ENCODE measurements at places on chromosomes 3 and 15.

DNA sequence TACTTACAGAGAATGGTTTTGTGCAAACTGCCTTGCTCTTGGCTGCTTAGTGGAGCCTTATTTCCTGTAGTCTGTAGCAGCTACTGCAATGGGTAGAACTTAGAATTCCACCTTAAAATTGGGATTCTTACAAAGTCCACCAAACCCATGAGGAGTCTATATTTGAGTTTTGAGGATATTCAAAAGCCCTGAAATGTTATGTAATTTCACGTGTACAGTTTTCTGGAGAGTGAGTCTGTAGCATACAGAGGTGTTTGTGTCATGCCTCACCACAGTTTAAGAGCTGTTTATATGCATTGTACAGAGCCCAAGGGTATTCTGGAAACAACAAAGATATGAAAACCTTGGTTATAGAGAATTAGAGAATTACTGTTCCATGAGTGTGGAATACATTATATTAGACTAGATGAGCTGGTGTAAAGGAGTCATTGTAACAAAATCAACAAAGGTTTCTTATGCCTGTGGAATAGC is 114.4 kb downstream of the MBNL1 start:
- DNase-seq: no peak

- peak; percentile 60 for DNase-seq
Measured at GRCh38 chr3:69948246-69948862, 51.2 kb upstream of the SAMMSON start.

DNA sequence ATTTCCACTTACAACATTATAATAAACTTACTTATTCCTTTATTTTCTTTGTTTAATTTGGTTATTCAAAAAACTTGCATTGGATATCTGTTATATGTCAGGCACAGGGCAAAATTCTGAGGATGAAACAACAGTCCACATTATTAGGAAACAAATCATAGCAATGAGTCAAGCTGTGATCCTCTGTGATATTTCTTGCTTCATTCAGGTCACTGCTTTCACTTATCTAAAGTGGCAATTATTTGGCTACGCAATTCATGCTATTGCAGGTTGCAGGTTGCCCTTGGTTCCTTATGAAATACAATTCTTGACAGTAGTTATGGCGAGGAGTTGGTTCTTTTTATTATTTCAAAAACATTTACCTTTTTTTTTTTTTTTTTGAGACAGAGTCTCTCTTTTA is 66.4 kb upstream of the CNTN6 start:
- no peak for DNase-seq

DNA sequence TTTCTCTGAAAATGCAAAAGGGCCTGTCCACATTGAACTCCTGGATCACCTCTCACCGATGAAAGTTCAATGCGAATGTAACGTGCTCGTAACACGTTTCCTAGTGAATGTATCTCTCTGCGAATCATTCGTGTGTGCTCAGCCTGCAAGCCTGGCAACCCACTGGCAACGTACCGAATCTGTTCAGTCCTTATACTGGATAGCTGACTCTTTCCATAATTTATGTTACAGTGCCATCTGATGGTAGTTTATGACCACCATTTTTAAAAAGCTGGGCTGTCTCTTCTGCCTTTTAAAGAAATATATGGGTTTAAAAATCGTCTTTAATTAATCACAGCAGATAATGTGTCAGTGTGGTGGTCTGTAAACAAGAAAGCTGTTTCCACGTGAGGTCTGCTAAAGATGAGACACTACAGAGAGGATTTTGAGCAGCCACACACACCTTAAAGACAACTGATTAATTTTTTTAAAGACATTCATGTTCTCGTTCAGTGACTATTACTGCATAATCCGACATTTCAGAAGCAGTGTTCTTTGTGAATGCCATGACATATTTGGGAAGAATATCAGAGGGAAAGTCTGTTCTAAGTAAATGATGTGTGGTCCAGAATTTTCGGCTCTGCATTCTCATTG is 69.4 kb upstream of the FOXP1 start:
- DNase-seq: no peak

- no peak for DNase-seq
Measured at GRCh38 chr3:54535619-54536018, 392.2 kb downstream of the LRTM1 start.

GRCh38 chr3:161770484-161771386 is 274.1 kb downstream of the OTOL1 start:
- no peak for DNase-seq

GRCh38 chr3:126970101-126970500 is 12.8 kb upstream of the PLXNA1 start:
- no peak for DNase-seq

DNA sequence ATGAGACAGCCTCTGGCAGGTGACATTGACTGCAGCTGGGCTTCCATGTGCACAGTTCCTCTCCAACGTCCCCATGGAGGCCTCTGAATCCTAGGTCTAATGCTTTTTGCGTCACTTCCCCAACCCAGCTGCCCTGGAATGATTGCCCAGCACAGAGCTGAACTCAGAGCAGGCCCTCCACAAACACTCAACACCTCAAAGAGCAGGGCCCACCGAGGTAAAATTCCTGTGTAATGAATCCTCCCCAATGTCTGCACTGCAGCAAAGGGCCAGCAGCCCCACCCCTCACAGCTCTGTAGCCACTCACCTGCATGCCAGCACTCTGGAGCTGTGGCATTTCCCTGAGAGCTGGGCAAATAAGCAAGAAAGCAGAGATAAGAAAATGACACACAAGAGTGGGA is 42.6 kb upstream of the DUSP7 start:
- no peak for DNase-seq

GRCh38 chr15:100863796-100864267 is 15.8 kb upstream of the ALDH1A3 start:
- no peak for DNase-seq

- DNase-seq: no peak
Measured at GRCh38 chr15:51327081-51327480, 11.3 kb downstream of the CYP19A1 start.

GRCh38 chr3:139454346-139454745 is 22.0 kb downstream of the RBP2 start:
- DNase-seq: no peak

DNA sequence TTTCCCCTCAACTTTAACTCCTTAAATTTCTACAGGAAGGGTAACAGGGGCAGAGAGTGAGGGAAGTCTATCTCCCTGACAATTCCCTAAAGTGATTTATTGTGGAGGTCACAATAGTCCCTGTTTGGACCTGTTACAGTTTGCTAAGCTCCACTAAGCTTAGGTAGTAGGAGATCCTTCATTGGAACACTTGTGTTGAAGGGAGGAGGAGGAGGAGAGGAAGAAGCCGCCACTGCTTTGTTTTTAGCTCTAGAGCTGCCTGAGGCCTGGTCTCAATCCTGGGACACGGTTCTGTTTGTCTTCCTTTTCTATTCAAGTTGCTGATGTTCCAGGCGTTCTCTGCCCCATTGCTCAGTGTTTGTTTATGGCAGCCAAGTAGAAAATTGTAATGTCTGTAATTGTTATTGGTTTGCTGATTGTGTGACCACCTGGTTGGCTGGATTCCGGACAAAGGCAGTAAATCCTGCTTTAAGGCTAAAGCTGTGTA is 48.4 kb downstream of the HES1 start:
- DNase-seq: no peak

DNA sequence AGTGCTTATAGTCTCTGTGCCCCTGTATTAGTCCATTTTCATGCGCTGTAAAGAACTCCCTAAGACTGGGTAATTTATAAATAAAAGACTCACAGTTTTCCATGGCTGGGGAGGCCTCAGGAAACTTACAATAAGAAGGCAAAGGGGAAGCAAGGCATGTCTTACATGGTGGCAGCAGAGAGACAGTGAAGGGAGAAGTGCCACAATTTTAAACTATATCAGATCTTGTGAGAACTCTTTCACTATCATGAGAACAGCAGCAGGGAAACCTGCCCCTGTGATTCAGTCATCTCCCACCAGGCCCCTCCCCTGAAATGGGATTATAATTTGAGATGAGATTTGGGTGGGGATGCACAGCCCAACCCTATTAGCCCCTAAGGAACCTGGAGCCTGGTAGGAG is 243.2 kb downstream of the EDEM1 start:
- DNase-seq: no peak

GRCh38 chr15:60647246-60647645 is 168.3 kb upstream of the ICE2 start:
- DNase-seq: no peak

- DNase-seq: no peak
Measured at GRCh38 chr15:27481768-27482167, 510.8 kb downstream of the GABRG3 start.

DNA sequence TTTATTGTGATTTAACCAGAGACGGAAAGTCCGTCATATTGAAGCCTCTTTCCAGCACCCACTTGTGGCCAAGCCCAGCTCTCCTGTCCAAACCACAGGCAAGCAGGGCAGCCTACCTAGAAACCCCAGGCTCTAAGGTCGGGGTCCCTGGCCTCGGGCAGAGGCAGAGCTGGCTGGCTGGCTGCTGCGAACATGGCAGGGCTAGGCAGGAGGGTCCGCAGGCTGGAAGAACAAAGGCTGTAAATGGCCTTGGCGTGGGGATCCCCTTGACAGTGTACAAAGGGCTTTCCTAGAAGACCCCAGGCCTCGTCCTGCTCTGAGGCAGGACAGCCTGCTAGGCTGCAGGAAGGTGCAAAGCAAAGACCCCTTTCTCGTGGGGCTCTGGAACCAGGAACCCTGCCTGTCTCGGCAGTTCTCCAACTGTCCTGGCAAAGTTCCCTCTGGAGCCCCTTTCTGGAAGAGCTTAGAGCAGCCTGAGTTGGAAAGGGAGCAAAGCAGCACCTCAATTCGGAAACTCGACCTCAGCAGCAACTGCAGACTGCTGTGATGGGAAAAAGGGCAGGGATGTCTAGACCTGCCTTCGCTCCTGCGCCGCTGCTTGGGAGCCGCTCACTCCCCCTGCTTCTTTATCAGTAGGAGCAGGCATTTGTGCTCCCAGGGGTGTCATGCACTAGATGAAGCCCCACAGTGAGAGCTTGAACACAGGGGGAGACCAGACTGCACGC is 8.5 kb downstream of the CALML4 start:
- DNase-seq: no peak

DNA sequence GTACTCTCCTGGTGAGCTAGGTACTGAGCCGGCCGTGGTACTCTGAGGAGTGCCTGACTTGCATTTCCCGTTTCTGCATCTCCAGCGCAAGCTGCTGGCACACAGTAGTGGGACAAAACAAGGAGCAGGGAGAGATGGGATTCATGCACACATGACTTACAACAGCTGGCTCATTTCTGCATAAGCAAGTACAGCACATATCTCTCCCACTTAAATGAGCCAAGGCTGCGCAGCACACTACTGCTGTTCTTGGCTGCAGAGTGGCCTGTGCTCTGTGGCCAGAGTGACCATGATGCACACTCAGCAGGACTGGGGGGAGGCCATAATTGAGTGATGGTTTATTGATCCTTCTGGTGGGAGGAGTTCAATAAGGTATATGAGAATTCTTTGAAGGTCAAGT is 59.2 kb upstream of the ABHD17C start:
- no peak for DNase-seq

- no peak for DNase-seq
Measured at GRCh38 chr3:69095636-69096035, 10.9 kb downstream of the ARL6IP5 start.

GRCh38 chr3:197833930-197834715 is 43.1 kb downstream of the LRCH3 start:
- DNase-seq: no peak

DNA sequence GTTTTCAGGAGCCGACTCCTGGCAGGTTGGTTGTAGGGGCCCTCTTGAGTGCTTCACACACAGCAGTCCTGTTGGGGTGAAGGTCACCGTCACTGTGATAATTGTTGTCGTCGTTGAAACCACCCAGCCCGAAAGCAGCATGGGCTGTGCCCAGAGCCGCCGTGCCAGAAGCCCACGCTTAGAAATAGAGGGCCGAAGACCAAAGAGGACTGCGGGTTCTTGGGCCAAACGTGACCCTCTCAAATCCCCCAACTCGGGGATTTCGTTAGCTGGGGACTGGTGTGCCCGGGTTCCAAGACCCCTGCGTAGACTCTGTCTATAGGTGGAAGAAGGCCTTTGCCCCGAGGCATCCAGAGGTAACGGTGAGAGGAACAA is 7.5 kb upstream of the ADAMTS17 start:
- no peak for DNase-seq

DNA sequence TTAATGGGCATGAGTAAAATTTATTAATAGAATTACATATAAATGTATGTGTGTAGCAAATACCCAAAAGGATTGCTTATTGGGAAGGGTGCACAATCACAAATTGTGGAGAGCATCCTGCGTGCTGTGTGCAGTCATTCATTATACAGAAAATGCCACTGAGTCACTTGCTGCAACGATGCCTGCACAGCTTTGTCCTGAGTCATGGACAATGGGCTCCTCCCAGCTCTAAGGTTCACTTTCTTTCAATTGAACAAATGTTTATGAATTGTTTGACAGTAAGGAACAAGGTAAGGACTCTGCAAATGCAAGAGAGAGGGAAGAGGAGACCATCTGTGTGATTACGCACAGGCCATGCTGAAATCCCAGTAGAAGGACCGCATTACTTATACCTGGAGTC is 18.7 kb downstream of the CFAP161 start:
- no peak for DNase-seq

- DNase-seq: no peak
Measured at GRCh38 chr15:53116169-53116568, 326.0 kb upstream of the ONECUT1 start.

- DNase-seq: no peak
Measured at GRCh38 chr3:126900859-126901540, 81.9 kb upstream of the PLXNA1 start.

GRCh38 chr15:100588638-100589242 is 13.2 kb downstream of the LINS1 start:
- no peak for DNase-seq

- no peak for DNase-seq
Measured at GRCh38 chr3:194098081-194098842, 37.7 kb upstream of the HES1 start.

GRCh38 chr3:36524560-36524959 is 144.3 kb downstream of the STAC start:
- DNase-seq: no peak

GRCh38 chr3:128619146-128619890 is 31.3 kb downstream of the RPN1 start:
- no peak for DNase-seq

- no peak for DNase-seq
Measured at GRCh38 chr3:34351882-34352777, 553.7 kb downstream of the PDCD6IP start.

DNA sequence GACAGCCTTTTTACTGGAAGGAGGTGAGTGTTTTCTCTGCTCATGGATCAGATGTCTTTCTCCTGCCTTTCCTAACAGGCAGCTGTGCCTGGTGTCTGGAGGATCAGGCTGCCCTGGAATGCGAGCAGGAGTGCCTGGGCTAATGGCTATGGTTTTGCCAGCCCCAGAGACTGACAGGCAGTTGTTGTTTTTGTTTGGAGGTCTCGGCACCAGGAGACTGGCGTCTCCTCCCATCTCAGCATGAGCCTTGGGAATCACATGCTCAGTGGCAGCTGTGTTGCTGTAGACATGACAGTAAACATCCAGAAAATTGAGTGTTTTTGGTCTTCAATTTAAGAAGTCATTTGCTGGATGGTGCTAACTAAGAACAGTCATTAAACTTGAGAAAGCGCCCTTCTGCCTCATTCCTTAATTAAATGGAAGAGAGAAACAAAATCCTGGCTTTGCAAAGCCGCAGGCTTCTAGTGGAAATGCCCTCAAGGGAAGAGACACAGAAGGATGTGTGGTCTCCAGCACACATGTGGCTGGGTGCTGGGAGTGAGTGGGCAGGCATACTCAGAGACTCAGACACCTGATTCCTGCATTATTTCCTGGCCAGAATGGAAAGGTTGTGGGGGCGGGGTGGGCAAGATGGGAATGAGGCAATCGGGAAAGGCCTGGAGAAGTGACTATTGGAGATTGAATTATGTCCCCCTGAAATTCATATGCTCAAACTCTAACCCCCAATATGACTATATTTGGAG is 97.0 kb upstream of the NMNAT3 start:
- peak; percentile 32 for DNase-seq
